Fibroblast of upper back skin (primary cell): ENCODE measurements at places on chromosomes 4 and X.

GRCh38 chrX:153669901-153670731 lies 3.5 kb downstream of the PNCK start:
- DNase-seq = no peak

DNA sequence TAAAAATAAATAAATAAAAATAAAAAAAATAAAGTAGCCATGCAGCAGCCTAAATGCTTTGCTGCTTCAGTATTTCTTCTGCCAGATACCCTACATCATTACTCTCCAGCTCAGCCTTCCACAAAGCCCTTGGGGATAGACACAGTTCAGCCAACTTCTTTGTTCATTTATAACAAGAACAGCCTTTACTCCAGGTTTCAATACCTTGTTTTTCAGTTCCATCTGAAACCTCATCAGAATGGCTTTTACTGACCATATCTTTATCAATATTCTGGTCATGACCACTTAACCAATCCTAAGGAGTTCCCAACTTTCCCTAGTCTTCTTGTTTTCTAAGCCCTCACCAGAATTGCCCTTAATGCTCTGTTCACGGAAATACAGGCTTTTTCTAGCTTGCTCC lies 128.3 kb upstream of the MED14 start:
- DNase-seq = peak; percentile 24

DNA sequence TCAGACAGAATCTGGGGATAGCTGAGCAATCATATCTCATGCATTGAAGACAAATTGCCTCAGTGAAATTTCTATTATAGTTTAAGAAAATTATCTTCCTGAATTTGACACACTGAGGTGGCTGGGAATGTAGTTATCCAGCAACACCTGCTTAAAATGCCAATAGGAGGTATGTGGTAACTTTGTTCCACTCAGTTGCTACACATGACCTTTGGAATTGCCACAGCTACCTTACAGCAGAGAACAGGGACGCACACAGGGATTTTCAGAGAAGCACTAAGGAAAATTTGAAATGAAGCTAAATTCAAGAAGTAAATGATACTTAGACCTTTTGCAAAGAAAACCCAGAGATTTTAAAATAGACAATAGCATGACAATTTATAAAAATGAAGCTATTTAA lies 264.6 kb downstream of the IL1RAPL1 start:
- no peak for DNase-seq

- no peak for DNase-seq
Observed at GRCh38 chr4:80007745-80008149, 65.3 kb downstream of the ANTXR2 start.

- DNase-seq = no peak
Observed at GRCh38 chr4:112896609-112897190, 152.8 kb upstream of the ANK2 start.

- DNase-seq = no peak
Observed at GRCh38 chr4:140019619-140020347, 134.2 kb downstream of the MAML3 start.

GRCh38 chr4:157880761-157881160 lies 292.1 kb downstream of the GASK1B start:
- DNase-seq = no peak

- no peak for DNase-seq
Observed at GRCh38 chr4:185128272-185129119, 14.6 kb upstream of the SLC25A4 start.

GRCh38 chr4:89616382-89616781 lies 220.6 kb downstream of the SNCA start:
- DNase-seq = no peak

DNA sequence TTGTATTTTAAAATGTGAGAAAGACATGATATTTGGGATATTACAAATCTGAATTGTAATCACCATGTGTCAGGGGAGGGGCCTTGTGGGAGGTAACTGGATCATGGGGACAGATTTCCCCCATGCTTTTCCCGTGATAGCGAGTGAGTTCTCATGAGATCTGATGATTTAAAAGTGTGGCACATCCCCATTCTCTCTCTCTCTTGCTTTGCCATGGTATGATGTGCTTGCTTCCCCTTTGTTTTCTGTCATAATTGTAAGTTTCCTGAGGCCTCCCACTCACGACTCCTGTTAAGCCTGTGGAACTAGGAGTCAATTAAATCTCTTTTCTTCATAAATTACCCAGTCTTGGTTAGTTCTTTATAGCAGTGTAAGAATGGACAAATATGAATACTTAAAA lies 39.0 kb downstream of the CCDC158 start:
- DNase-seq = no peak

DNA sequence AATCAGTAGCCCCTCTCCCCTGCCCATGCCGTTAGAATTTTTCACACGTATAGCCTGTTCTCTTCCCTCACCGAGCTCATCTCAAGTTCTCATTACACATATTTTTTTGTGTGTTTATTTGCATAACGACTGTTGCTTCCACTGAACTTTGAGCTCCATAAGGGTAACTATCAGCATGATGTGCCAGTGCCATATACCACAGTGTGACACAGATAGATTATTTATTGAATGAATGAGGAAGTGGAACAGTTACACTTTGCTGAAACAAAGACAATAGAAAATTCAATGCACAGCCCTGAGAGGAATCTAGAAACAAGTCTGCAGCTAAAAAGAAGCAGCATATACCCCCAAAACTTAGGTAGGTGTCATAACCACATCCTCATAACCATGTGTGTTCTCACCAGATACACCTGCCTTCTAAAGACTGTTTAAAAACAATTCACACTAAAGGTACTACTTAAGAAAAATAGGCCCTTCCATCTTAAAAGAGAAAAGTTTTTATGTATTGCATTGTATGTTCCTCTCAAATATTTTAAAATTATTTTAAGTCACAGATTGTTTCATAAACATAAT lies 389.9 kb downstream of the PACRGL start:
- DNase-seq = no peak

- no peak for DNase-seq
Observed at GRCh38 chr4:154158361-154159155, 333.0 kb downstream of the DCHS2 start.

DNA sequence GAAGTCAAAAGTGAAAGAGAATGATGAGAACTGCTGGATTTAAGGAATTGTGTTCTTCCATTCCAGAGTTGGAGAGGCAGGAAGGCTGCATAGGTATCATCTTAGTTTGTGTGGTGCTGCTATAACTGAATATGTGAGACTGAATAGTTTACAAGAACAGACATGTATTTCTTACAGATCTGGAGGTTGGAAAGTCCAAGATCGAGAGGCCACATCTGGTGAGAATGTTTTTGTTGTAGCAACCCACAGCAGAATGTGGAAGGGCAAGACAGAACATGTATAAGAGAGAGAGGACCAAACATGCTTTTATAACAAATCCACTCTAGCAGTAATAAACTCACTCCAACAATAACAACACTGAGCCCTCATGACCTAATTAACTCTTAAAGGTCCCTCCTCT lies 408.6 kb downstream of the FAM47B start:
- DNase-seq = no peak

GRCh38 chr4:15992167-15992485 lies 29.2 kb upstream of the FGFBP2 start:
- no peak for DNase-seq

GRCh38 chrX:10602646-10603045 lies 17.7 kb downstream of the MID1 start:
- DNase-seq = no peak

DNA sequence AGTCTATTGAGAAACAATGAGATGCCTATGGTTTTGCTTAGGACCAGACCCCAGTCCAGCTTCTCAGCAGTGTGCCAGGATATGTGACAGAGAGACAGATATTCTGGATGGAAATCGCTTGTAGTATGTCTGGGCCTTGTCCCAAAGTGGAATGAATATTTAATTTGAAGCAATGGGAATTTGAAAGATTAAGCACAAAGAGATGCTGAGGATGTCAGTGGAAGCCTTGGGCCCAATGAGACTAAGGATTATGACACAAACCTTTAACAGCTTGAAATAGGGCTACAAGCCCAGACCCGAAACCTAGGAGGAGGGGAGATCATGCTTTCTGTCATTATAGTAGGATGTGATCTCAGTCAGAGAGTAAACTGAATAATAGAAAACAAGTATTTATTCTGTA lies 459.2 kb downstream of the FAT4 start:
- no peak for DNase-seq

- DNase-seq = no peak
Observed at GRCh38 chrX:522456-522855, 108.1 kb upstream of the SHOX start.

- DNase-seq = peak; percentile 89
Observed at GRCh38 chr4:136927172-136927571, 605.1 kb downstream of the PCDH18 start.

- peak; percentile 98 for DNase-seq
Observed at GRCh38 chr4:140071806-140072205, 82.2 kb downstream of the MAML3 start.

GRCh38 chrX:42714981-42715700 lies 62.8 kb downstream of the PPP1R2C start:
- DNase-seq = peak; percentile 7

GRCh38 chr4:183751106-183751505 lies 92.0 kb downstream of the TRAPPC11 start:
- no peak for DNase-seq

DNA sequence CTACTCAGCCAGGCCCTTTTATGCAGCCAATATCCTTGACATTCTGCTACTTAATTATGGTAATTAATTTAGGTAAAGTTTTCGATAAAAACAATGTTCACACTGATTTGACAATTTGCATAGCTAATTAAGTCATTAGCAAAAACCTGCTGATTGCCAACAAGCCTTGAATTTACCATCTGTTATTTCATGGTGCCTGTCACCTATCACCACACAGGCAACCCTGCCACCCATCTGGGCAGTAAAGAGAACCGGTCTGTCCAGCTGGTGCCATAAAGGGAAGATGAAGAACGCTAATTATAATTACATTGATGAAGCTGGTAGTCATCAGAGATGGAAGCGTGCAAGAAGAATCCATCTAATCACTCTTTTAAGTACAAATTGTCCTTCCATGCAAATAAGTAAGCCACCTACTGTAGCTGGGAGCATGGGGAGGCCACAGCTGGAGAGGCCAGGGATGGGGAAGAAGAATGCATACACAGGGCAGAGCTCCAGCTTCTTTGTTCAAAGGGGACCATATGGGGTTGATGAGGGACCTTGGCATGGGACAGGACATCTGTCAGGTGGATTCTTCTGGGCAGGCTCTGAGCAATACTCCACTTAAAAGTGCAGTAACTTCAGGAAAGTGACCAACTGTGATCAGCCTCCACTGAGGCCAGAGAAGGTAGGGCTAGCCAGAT lies 277.3 kb upstream of the TAPT1 start:
- no peak for DNase-seq

DNA sequence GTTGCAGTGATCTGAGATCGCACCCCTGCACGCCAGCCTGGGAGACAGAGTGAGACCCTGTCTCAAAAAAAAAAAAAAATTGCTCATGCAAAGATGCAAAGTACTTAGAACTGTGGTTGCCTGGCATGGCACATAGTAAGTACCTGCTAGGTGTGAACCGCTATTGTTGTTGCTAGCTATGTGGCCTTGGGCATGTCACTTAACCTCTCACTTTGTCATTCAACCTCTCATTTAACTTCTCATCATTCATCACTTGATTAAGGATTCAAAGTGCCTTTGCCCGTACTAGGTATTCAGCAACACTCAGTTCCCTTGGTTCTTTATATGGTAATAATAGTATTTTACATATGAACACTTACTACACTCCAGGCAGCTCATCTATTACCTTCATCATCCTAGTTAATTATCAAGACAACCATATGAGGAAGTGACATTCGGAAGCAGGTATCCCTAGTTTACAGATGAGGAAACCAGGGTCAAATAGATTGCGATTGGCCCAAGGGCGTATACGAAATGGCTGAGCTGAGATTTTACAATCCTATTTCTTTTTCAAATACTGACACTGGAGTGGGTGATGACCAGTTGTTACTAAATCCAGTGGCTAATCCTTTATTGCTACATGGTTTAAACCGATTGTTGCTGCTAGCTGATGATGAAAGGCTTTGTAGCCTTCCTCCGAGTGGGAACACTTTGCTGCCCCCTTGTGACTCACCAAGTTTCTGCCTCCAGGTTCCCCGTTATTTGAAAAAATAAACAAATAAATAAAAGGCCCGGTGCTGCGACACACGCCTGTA lies 28.8 kb upstream of the SOWAHD start:
- peak; percentile 51 for DNase-seq

- no peak for DNase-seq
Observed at GRCh38 chr4:77178560-77178959, 21.6 kb downstream of the CCNG2 start.

GRCh38 chrX:55908661-55909212 lies 191.2 kb downstream of the RRAGB start:
- DNase-seq = no peak

- DNase-seq = peak; percentile 32
Observed at GRCh38 chr4:139299536-139299935, 1.8 kb upstream of the NAA15 start.

DNA sequence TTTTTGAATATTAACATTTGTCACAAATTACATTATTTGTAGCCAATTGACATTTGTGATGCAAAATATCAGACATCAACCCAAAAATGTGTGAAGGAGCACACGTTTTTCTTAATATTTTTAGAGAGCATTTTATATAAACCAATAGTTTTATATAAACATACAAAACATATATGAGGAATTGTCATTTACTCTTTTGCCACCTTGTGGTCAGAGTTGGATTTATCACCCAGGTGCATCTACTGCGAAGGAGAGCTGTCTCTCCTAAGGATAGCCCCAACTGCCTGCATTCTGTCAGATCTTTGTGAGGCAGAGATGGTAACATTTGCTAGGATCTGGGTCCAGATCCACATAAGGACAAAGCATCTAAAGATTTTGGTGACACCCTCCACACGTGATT lies 2.5 kb upstream of the USP27X start:
- DNase-seq = peak; percentile 19

DNA sequence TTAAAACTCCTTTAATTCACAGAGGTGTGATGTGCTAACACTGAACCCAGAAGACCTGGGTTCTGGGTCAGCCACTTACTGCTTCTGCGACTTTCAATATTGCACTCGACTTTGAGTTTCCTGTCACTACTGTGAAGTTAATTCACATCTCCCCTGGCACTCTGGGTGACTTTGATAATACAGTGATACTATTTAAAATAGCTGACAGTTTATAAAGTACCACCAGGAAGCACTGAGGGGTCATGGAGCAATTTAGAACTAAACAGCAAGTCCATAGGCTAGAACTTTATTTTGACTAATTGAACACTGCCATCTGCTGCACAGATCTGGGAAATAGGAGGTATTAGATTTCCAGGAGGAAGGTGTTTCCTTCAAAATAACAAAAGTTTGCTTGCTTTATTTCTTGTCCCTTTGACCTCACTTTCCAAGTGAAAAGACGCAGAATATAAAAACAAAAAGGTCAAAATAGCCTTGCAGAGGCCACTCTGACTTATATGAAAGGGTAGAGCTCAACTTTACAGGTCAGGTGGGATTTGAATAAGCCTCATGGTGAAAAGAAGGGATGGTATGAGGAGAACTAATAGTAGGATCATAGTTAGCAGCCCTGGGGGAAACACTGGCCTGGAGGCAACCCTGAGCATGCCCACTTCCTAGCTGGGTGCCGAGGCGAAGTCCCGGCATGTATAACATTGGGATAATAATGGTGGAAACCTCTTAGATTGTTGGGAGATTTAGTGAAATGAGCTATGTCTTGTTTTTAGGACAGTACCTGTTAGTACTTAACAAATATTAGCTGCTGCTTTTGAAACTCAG lies 53.4 kb downstream of the ZNF518B start:
- DNase-seq = peak; percentile 24

GRCh38 chr4:94306713-94307112 lies 35.9 kb downstream of the HPGDS start:
- DNase-seq = no peak
